ENCODE measurements at places on chromosomes 16 and 17.
A peak's percentile ranks its signal among the peaks of the same experiment; 100 is the strongest.

DNA sequence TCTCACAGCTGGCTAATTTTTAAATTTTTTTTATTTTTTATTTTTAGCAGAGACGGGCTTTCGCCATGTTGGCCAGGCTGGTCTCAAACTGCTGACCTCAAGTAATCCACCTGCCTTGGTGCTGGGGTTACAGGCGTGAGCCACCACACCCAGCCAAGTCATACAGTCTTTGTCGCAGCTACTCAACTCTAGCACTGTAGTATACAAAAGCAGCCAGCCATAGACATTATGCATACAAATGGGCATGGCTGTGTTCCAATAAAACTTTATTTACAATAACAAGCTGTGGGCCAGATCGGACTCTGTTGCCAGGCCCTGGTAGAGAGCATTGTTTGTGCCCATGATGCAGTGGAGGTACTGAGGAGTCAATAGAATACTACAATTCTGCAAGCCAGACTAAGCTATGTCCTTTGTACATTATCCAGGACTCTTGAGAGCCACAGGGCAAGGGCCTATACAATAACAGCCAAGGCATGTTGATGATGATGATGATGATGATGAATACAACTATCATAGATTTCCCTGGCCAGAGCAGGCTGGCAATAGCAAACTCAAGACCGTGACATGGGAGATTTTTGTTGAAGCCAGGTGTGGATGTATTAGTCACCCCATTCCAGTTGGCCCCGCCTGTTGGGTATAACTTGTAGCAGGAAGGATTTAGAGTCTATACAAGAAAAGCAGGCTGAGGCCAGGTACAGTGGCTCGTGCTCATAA is 101.8 kb downstream of the MYH11 start:
- no peak for DNase-seq

GRCh38 chr16:24918641-24919040 is 72.9 kb downstream of the SLC5A11 start:
- DNase-seq, result no peak

DNA sequence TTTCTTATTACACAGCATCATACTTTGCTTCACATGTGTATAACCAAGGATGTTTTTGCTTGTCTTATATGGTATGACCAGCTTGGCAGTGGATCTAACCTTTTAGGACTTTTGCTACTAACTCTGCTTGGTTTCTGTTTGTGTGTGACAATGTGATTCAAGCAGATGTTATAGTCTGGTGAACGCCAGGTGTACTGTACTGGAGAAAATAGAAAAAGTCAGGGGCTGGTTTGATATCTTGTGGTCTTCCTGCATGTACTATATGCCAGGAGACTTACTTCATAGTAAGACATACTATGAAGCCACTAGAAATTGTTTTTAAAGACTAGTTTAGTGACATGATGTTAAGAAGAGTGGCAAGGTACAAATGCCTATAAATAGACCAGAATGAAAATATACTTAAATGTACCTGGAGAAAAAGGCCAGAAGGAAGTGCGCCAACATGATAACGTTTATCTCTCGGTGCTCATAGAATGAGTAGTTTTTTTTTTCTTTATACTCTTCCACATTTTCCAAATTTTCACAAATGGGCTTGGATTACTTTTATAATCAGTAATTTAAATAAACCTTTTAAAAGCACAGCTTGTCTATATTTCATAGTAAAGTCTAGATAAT is 112.3 kb downstream of the PRKCA start:
- no peak for DNase-seq

GRCh38 chr16:46728806-46729205 is 19.3 kb downstream of the MYLK3 start:
- no peak for DNase-seq

DNA sequence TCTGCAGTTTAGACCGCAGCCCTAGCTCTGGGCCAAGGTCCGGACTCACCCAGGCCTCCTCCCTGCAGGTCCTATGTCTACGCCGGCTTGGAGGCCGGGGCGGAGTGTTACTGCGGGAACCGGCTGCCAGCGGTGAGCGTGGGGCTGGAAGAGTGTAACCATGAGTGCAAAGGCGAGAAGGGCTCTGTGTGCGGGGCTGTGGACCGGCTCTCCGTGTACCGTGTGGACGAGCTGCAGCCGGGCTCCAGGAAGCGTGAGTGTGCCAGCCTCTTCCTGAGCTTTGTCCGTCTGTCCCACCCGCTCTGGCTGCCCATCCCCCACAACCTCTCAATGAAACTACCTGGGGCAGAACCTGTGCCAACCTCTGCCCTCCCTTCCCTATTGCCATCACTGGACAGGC is 20.1 kb downstream of the WSCD1 start:
- no peak for DNase-seq

- DNase-seq, result no peak
These were observed 10.6 kb upstream of the TMIGD1 start for GRCh38 chr17:30344283-30345088.

DNA sequence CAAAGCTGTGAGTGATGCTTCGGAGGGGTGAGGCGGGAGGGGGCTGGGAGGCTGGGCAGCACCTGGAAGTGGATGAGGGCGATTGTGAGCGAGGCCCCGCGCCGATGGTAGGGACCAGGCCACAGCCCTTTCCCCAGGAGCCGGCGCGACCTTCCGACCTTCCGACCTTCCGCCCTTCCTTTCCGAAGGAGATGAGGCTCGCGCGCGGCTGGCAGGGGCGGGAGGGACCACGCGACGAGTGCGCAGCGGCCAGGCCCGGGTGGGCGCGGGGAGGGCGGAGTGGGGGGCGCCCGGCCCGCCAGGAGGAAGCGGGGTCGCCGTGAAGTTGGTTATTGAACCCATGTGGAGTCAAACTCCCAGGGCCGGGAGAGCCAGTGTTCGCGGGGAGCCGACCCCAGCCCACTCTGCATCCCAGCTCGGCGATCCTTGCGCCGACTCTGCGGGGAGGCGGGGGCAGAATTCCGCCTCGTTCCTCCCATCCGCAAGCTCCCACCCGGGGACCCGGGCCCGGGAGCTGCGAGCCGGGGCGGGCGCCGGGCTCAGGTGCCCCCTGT is 56.6 kb downstream of the RAP1GAP2 start:
- no peak for DNase-seq

DNA sequence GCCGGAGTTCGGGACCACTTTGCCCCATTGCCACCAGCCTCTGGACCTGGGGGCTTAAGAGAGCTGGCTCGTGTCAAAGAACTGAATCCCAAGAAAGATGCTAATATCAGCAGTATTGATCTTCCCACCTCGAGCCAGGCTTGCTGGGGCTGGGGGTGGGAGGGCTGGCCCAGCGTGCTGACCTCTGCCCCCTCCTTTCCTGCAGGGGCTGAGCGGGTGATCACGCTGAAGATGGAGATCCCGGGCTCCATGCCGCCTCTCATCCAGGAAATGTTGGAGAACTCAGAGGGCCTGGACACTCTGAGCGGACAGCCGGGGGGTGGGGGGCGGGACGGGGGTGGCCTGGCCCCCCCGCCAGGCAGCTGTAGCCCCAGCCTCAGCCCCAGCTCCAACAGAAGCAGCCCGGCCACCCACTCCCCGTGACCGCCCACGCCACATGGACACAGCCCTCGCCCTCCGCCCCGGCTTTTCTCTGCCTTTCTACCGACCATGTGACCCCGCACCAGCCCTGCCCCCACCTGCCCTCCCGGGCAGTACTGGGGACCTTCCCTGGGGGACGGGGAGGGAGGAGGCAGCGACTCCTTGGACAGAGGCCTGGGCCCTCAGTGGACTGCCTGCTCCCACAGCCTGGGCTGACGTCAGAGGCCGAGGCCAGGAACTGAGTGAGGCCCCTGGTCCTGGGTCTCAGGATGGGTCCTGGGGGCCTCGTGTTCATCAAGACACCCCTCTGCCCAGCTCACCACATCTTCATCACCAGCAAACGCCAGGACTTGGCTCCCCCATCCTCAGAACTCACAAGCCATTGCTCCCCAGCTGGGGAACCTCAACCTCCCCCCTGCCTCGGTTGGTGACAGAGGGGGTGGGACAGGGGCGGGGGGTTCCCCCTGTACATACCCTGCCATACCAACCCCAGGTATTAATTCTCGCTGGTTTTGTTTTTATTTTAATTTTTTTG is 8.5 kb downstream of the GJD3 start:
- DNase-seq, result no peak

- DNase-seq, result no peak
These were observed 10.5 kb downstream of the PDILT start for GRCh38 chr16:20393801-20394577.

DNA sequence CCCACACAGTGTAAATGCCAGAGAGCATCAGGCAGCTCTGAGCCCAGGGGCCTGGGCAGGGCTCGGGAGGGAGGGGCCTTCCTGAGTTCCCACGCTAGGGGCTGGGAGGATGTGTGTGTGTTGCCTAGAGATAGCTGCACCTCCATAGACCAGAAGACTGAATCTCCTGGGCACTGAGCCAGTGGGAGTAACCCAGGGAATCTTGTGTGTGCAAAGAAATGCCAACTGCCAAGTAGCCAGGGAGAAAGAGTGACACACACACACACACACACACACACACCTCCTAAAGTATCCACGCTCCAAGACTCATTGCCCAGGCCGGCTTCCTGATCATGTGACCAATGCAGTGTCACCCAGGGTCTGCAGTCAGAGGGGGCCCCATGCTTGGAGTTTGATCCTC is 166.2 kb upstream of the RPL38 start:
- DNase-seq, result no peak

- DNase-seq, result no peak
These were observed 5.2 kb downstream of the KRT10 start for GRCh38 chr17:40817103-40817682.

GRCh38 chr17:41121742-41122141 is 2.2 kb downstream of the KRTAP4-12 start:
- no peak for DNase-seq

DNA sequence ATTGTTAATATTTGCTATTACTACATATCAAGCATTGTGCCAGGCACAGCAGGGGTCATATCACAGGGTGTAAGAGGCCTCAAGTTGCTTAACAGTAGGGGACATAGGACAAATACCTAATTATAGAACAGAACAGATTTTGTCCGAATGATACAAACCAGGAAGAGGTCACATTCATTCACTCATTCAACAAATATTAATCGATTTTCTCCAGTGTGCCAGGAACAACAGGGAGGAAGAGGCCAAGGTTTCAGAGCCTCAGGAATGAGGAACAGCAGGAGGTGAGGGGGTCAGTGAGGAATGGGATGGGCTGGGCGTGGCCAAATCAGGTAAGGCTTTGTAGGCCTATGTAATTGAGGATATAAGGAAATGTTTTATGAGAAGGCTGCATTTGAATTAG is 11.2 kb upstream of the CHST4 start:
- no peak for DNase-seq

GRCh38 chr16:73011926-73012325 is 36.0 kb downstream of the ZFHX3 start:
- no peak for DNase-seq

- DNase-seq, result no peak
These were observed 323 bp upstream of the KRTAP9-9 start for GRCh38 chr17:41254861-41255260.

- no peak for DNase-seq
These were observed 7.1 kb downstream of the RAP1GAP2 start for GRCh38 chr17:2803386-2803785.

GRCh38 chr16:50360779-50361178 is 8.0 kb downstream of the BRD7 start:
- DNase-seq, result no peak

- no peak for DNase-seq
These were observed 89.4 kb downstream of the ITFG1 start for GRCh38 chr16:47371271-47372014.

DNA sequence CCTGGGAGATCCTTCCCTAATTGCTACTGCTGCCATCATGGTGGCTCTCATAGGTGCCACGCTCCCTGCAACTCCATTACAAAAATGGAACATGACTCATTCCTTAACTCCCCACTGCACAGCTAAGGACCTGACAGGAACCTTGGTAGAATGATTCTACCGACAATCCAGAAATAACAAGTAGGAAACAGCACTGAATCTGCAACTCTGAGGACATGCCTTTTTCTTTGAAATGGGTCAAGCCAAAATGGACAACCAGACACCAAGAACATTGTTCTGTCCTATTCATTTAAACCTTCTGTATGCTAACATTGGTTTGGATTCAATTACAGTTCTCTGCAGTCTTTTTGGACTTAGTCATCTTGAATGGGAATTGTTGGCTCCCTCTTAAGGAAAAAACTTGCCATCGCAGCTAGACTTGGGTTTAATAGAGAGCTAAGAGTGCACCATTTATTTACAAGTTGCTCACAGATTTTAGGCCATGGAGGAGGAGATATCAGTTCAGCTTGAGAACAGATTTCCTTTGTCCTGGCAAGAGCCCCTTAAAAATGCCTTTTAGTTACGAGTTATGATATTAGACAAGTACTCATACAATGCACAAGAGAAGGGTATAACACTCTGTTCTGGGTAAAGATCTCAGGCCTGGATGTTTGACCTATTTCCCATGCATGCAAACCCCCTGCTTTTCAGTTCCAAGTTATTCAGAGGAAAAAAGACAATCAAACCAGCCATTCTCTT is 20.9 kb upstream of the NSRP1 start:
- DNase-seq, result peak; percentile 61

GRCh38 chr16:11296706-11297491 is 15.8 kb upstream of the PRM1 start:
- no peak for DNase-seq

DNA sequence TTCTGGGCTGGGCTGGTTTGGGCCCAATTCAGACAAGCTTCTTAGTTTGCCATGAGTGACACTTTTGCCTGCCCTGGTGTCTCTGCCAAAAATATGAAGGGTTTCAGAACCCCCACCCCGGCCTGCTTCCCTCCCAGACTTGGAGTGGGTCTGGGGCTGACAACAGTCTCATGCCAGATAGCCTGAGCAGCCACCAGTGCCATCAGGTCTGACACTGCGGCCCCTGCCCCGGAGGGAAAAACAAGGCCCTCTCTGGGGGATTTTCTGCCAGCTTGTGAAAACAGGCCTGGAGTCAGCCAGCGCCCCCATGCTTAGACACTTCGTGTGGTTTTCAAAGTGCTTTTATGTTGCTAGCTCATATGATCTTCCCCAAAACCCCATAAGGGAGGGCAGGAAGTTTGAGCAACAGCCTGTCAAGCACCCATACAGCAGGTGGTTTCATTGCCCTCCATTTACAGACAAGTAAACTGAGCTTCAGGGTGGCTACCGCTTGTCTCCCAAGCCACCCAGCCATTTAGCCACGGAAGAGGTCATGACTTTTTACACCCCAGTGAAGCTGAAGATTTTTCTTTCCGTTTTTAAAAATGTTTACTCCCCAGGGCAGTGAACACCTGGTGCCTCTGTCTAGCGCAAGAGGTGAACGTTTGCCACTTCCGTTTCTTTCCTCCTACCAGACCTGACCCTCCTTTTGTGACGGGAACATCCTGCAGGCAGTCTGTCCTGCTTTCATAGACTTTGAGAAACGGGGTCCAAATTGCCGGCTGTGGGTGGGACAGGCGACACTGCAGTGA is 300.6 kb downstream of the SEC14L1 start:
- no peak for DNase-seq

GRCh38 chr16:72357910-72358309 is 186.0 kb upstream of the PMFBP1 start:
- no peak for DNase-seq
